Mesothelial cell of epicardium (in vitro differentiated cells): ENCODE measurements at places on chromosomes 6 and 20.

- DNase-seq = no peak
Observed at GRCh38 chr6:151121900-151122299, 117.9 kb upstream of the AKAP12 start.

- DNase-seq = no peak
Observed at GRCh38 chr6:139853302-139853992, 479.0 kb upstream of the CITED2 start.

DNA sequence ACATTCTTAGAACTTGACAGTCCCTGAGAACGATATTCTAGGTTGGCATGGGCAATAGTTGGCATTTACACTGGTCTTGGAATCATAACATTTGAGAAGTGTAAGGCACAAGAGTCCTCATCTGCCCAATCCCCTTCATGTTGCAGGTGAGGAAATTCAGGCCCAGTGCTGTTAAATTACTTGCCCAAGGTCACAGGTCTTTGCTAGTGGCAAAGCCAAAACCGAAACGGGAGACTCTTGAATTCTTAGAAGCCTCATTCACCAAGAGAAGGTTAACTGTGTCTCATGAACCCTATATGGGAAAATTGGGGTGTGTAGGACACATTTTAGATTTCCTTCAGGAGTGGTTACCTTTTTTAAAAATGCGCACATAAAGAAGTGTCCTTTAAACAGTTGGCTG lies 7.2 kb downstream of the E2F3 start:
- no peak for DNase-seq

- DNase-seq = no peak
Observed at GRCh38 chr6:113959235-113959634, 11.7 kb downstream of the HDAC2 start.

- DNase-seq = no peak
Observed at GRCh38 chr6:23905133-23905815, 220.7 kb upstream of the NRSN1 start.

- DNase-seq = no peak
Observed at GRCh38 chr6:81708113-81708699, 44.3 kb downstream of the TENT5A start.

DNA sequence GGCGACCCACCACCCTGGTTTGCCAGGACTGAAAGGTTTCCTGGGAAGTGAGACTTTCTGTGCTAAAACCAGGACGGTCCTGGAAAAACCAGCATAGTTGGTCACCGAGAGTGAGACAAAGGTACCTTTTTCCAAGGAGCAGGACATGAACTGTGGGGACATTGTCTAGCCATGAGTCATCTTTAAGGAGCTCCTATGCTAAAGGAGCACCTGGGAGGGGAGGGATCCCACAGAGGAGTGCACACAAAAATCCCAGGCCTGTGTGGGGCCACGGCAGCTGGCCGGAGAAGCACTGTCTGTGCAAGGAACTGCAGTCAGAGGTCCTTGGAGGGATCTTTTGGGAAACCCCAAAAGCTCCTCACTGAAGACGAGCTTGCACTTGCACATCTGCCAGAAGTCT lies 109.1 kb upstream of the PLEKHG1 start:
- no peak for DNase-seq

DNA sequence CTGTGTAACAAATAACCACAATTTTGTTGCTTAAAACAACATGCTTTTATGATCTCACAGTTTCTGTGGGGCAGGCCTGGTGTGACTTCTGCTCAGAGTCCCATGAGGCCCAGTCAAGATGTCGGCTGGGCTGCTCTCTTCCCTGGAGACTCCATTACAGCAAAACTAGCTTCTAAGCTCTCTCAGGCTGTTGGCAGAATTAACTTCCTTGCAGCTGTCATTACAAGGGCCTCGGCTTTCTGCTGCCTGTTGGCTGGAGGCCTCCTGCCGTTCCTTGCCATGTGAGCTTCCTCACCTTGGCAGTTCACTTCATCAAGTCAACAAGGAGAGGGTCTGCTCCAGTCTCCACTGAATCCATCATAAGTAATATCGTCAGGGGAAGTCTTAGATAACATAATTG lies 659.2 kb downstream of the PRKN start:
- no peak for DNase-seq

GRCh38 chr6:23389386-23389785 lies 736.6 kb upstream of the NRSN1 start:
- DNase-seq = no peak

GRCh38 chr6:66605971-66606370 lies 898.9 kb upstream of the EYS start:
- no peak for DNase-seq

GRCh38 chr6:13445005-13445743 lies 42.2 kb downstream of the GFOD1 start:
- DNase-seq = peak; percentile 84

DNA sequence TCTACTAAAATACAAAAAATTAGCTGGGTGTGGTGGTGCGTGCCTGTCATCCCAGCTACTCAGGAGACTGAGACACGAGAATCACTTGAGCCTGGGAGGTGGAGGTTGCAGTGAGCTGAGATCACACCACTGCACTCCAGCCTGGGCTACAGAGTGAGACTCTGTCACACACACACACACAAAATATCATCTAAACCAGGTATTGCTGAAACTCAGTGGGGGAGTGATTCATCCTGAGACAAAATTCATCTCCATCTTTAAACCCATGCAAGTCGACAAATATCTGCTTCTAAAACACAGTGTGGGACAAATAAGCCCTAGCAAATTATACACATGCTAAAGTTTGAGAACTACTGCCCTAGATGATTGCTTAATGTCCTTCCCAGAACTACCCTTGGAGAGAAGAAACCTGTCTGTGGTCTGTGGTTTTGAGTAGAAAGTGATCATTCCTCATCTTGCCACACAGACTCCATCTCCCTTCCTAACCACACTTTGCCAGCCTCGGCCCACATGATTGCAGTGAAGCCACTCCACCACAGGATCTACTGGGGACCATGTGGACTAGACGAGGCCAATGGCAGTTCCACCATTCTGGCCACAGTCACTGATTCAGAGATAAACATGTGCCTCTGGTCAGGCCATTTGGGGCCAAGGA lies 130.3 kb downstream of the OPRM1 start:
- no peak for DNase-seq

DNA sequence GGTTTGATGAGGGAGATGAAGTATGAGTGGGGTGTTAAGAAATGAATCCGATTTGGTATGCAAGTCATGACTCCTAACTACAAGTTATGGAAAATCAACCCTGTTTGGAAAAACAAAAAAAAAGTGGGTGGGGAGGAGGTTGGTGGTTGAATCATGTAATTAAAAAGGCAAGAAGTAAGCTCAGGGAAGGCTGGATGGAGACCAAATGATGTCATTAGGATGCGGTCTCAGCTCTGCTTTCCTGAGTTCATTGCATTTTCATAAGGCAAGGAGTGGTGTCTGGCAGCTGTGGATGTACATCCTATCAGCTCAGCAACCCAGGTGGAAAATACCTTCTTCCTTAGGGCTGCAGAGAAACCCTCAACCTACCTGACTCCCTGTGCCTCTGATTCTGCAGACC lies 60.4 kb upstream of the AKAP12 start:
- DNase-seq = no peak

- no peak for DNase-seq
Observed at GRCh38 chr6:159535656-159536350, 157.2 kb downstream of the SOD2 start.

DNA sequence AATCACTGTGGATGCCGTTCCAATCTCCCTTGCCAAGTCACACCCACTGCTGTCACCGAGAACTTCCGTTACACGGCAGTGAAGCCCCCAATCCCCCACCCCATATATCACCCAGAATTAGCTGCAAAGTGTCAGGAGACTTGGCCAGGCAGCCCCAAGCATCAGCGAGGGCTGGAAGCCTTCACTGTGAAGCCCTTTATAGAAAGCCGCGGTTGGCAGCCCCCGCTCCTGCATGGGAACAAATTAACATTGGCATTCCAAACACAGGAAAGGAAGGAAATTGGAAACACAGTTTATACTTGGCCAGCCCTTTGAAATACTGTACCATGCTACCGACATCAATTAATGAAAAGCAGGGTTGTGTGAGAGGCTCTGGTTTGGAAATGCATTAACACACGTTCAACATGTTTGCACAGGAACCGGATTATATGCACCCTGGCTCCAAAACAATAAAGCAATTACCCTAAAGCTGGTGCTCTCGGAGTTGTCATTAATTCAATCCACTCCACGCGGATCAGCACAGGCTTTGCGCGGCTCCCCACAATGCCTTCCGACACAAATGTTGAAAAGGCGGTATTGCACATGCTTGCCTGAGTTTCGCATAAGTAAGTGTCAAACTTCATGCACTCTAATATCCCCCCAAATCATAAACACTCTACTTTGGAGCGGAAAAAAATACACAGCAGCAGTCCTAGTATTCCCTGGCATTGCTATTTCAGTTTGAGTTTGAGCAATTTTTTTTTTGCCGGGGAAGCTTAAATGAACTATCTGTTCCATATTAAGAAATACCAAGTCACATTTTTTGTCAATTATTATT lies 7.1 kb downstream of the BMP7 start:
- no peak for DNase-seq

- DNase-seq = no peak
Observed at GRCh38 chr6:14088600-14089192, 28.9 kb upstream of the CD83 start.

- no peak for DNase-seq
Observed at GRCh38 chr20:43710370-43711044, 16.3 kb downstream of the GTSF1L start.

DNA sequence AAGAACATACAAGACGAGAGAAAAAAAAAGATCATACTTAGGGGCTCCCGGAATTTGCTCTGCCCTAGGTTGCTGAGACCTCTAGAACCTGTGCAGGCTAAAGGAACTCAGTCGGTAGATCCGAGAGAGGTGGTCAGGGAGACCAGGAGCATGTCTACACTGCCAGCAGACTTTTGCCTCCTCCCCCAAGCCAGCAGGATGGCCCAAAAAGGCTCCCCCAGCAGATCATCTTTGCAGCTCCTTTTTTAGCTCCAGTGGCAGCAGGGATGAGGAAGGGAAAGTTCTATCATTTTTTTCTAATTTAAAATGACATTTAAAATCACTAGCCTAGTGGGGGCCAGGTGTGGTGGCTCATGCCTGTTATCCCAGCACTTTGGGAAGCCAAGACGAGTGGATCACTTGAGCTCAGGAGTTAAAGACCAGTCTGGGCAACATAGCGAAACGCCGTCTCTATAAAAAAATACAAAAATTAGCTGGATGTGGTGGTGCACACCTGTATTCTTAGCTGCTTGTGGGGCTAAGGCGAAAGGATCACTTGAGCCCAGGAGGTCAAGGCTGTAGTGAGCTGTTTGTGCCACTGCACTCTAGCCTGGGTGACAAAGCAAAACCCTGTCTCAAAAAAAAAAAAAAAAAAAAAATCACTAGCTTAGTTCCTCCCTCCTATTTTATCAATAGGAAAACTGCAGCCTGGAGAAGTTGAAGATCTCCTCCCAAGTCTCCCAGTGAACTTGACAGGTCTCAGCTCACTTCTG lies 69.3 kb upstream of the MYL9 start:
- DNase-seq = no peak

DNA sequence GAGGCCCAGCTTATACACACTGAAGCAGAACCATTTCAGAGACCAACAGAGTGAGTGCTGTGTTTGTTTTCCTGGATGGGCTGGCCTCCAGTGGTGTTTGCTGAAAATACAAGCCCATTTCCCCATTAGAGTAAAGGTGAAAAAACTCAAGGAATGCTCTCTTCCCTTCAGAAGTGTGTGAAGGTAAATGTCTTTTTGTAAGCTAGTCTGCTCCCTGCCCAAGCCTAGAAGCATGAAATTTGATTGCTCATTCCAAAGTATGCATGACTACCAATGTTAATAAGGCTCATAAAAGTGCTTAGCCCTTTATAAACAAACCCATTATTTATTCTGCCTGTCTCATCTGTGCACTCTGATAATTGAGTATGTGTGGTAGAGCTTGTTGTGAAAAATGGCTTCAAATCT lies 59.1 kb downstream of the ADGRF1 start:
- no peak for DNase-seq

DNA sequence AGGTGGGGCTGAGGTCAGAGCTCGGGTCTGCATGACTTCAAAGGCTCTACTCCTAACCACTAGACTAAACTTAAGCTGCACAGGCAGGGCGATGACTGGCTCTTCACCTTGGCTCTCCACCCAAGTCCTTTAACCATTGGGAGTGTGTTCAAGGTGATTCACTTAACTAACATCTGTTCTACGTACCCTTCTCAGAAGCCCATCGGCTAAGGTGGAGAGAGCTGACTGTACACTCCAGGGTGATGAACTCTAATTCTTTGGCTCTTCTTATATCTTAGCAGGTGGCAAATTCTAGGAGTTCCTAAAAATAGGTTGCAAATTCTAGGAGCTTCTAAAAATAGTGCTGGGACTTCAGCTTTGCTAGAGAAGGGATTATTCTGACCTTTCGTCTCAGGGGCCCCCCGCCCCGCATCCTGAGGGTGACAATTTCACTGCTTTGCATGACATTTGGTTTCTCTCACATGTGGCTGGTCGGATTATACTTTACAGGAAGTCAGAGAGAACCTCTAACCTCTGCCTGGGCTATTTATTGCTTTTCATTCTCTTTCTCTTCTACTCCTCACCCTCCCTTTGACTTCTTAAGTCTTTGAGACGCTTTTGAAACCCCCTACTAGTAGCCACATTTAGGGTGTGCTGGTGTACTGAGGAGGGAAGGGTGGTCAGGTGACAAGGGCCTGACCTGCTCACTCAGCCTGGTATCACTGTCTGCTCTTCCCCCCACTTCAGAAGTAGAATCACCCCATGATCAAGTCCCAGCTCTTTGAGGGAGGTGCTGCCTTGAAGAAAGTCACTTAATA lies 55.5 kb downstream of the PRDM1 start:
- no peak for DNase-seq

DNA sequence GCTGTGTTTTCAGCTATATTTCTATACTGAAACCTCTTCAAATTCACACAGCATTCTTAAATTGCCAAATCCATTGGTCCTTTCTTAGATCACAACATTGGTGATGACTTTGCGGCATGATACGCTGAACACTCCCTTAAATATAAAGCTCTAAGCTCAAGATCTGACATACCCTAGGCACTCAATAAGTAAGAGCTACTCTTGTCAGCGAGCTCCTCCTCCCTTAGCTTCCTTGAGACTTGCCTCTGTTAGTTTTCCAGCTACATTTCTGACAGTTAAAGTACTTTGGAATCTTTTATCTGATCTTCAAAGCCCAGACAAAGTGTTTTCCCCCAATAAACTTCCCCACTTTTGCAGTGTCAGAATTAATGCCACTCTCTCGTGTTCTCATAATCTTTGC lies 117.0 kb downstream of the HIVEP2 start:
- DNase-seq = no peak

DNA sequence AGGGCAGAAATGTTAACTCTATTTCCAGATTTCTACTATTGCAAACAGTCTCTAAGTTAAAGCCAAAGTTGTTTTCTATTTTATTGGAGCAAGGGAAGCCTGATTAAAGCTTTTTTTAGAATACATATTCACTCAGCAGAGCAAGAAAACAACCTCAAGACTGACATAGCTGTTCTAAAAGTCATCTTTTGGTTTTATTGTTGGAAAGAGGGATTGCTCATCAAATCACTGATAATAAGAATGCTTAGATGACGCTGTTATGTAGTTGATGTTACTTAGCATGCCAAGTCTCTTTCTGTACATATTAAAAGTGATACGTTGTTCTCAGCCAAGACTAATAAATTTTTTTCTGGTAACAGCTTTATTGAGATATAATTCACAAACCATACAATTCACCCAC lies 172.6 kb upstream of the LAMA2 start:
- DNase-seq = no peak

- no peak for DNase-seq
Observed at GRCh38 chr6:156729248-156729647, 47.9 kb upstream of the ARID1B start.
